Astrocyte (in vitro differentiated cells and primary cell): ENCODE measurements at places on chromosomes 6 and 20.

DNA sequence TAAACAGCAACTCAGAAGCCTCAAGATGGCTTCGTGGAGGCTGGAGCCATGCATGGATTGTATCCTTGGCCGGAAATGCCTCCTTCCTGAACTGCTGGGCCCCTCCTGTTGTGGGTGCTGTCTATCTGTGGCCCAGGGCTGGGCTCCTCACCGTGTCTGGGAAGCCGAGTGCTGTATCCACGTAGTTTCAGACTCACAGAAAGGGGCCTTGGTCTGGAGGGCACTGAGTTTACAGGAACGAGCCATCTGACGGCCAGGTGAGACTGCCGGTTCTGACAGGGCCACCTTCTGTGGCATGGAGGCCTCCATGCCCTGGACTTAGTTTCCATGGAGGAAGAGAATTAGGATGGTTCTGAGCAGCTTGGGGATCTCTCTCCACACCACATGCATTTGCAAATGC is 142.2 kb downstream of the ERMARD start:
- DNase-seq: no peak

DNA sequence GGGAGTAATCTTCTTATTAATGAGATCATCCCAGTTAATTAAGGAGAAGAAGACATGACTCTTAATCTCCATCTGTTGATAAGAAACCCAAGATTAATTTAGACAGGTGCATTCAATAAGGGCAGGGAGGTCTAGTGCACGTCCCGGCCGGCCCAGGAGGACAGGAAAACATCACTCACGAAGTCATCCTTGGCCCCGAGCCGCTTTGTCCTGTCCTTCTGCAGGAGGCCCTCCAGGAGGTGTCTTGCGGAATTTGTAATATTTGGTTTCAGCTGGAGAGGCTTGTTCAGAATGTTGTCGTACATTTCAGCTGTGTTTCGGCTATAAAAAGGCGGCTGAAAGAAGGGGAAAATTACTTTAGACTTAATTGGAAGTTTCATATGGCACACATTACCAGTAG is 118.4 kb upstream of the SLC2A12 start:
- DNase-seq: no peak

DNA sequence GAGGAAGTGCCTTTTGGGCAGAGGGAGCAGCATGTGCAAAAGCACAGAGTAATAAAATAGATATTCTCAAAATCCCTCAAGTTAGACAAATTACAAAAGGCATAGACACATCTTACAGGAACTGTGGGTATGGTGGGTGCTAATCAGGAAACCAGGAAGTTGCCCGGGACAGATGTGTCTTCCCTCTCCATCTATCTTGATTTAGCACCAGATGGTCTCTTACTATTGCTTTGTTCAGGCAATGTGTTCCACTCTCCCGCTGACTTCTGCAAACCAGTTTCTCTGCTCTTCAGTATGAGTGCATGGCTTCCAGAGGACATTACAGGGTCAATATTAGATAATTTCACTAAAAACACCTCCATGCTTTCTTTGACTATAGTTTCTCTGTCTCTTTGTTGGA is 13.2 kb downstream of the CITED2 start:
- no peak for DNase-seq

DNA sequence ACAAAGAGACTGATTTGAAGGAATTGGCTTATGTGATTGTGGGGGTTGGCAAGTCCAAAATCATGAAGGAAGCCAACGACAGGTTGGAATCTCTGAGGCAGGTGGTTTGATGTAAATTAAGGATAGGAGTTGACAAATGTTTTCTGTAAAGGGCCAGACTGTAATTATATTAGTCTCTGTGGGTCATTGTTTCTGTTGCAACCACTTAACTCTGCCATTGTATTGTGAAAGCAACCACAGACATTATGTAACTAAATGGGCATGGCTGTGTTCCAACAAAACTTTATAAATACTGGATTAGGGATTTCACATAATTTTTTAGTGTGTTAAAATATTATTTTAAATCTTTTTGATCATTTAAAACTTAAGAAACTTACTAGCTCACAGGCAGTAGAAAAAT is 199.2 kb upstream of the MYLIP start:
- DNase-seq: no peak

- peak; percentile 2 for DNase-seq
Observed at GRCh38 chr6:55379471-55379870, 52.2 kb downstream of the GFRAL start.

- no peak for DNase-seq
Observed at GRCh38 chr20:56690531-56691175, 61.5 kb downstream of the TFAP2C start.

DNA sequence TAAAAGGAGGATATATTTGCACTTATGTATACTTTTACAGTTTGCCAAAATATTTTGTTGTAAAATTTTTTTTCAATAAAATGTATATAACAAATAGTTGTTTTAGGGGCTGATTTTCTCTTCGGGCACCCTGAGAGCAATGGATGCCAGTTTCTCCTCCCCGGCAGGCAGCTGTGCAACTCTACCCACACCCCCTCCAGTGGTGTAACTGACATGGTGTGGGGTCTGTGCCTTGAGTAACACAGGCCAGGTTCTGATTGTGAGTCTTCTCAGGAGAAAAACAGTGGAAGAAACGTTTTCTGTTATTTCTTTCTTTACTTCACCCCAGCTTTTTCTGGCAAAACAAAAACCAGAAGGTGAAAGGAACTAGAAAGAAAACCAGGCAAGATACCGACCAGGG is 6.1 kb downstream of the FOXF2 start:
- no peak for DNase-seq

DNA sequence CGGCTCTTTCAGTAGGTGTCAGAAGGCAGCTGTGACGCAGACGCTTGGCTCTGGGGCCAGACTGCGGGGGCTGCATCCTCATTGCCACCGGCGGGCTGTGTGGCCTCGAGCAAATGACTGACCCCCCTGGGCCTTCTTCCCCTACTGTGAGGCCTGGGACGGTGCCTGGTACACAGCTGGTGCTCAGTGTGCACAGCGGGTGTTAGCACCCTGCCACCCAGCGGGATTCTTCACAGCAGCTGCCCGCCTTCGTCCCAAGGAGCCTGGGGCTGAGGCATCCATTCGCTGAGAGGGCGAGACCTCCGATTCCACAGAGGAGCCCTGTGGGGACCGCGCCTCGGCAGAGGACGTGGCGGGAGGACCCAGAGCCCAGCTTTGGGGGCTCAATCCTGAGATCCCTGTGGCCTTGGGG is 10.6 kb downstream of the SLCO4A1 start:
- no peak for DNase-seq

DNA sequence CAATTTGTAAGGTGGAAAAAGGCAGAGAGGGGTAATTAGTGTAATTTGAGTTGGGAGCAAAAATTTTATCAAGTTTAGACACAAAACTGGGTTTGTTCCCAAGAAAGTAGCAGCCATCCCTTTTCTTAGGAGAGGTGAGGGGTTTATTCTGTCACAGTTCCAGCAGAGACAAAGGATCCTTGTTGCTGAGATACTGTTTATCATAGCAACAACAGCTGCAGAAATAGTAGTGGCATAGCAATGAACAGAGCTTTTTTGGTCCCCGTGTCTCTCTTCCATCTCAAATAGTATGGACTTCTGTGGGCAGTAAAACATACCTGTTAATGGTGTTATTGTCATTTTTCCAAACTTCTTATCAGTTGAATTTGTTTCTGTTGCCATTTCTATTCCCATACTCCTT is 23.9 kb downstream of the ZKSCAN8 start:
- DNase-seq: no peak

- DNase-seq: peak; percentile 59
Observed at GRCh38 chr20:4942331-4942730, 59.0 kb downstream of the SLC23A2 start.

- DNase-seq: no peak
Observed at GRCh38 chr6:1923449-1923848, 313.7 kb downstream of the FOXC1 start.

DNA sequence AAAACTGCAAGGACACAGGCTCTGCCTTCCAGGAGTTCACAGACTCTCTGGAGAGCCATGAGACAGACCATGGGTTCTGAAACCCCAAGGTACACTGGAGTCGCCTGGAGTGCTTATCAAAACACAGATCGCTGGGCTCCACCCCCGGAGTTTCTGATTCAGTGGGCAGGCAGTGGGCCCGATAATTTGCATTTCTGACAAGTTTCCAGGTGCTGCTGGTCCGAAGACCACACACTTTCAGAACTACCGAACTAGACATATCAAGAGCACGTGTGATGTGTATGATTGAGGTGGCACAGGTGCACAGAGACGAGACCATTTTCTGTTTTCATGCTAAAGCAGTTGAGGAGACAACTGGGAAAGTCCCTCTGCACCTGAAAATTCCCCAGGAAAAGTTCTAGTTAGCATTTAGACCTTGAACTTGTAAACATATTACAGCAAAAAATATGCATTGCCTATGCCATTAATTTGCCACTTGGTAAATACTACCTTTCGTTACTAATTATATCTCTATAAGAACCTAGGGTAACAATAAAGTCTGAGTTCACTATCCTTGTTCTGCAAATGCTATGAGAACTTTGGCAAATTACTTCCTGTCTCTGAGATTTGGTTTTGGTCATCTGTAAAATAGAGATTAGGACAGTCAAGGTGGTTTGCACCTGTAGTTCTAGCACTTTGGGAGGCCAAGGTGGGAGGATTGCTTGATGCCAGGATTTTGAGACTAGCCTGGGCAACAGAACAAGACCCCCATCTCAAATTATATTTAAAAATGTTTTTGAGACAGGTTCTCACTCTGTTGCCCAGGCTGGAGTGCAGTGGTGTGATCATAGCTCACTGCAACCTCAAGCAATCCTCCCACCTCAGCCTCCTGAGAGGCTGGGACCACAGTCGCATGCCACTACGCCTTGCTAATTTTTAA is 14.3 kb upstream of the PIM1 start:
- peak; percentile 50 for DNase-seq

- DNase-seq: peak; percentile 72
Observed at GRCh38 chr20:8082989-8083388, 49.1 kb upstream of the PLCB1 start.

GRCh38 chr6:130831607-130832006 is 4.4 kb downstream of the SMLR1 start:
- peak; percentile 35 for DNase-seq

DNA sequence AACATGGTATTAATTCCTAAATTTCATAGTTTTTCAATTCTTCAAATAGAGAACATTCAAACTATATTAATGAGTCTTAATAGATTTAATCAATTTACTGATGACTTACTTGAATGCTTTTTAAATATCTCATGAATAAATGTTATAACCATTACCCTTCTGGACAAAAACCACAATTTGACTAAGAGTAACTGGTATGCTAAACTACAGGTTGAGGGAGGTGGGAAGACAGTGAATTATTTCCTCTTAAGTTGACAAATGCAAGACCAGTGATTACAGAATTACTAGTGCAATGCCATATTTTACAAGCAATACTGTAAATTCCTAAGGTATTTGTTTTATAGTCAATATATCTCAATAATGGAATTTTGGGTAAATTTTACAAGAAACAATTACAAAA is 65.1 kb downstream of the REV3L start:
- DNase-seq: peak; percentile 65

DNA sequence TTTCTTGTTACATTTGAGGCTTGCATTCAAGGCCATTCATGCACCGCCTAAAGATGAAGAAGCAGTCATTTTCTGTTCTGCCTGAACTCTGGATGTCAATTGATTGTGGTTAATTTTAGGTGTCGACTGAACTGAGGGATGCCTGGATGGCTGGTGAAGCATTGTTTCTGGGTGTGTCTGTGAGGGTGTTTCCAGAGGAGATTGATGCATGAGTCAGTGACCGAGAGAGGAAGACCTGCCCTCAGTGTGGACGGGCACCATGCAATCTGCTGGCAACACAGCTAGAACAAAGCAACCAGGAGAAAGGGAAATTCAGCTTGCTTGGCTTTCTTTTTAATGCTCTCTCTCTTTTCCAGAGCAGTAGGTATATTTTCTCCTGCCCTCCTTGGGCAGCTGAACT is 164.1 kb upstream of the ECI2 start:
- no peak for DNase-seq

DNA sequence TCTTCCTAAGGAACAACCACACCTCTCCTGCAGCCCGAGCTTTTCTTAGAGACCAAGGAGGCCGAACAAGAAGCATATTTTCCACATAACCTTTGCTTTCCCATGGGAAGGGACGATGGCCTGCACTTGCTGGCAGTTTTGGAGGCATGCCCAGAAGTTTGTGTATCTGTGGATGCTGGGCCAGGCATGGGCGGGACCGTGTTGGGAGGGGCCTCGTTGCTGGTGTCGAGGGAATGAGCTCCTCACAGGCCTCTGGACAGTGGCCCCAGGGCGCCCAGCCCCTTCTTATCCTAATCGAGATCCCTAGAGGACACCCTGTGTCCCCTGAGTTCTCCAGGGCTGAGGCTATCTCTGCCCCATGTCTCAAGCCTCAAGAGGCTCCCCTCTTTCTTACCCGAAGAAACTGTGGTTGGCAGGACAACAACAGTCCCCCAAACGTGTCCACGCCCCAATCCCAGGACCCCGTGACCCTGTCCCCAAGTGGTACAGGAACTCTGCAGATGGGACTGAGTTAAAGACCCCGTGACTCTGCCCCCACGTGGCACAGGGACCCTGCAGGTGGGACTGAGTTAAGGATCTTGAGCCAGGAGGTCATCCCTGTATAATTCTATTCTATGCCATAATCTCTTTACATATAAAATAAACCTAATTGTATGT is 99.5 kb upstream of the BHLHE23 start:
- no peak for DNase-seq

DNA sequence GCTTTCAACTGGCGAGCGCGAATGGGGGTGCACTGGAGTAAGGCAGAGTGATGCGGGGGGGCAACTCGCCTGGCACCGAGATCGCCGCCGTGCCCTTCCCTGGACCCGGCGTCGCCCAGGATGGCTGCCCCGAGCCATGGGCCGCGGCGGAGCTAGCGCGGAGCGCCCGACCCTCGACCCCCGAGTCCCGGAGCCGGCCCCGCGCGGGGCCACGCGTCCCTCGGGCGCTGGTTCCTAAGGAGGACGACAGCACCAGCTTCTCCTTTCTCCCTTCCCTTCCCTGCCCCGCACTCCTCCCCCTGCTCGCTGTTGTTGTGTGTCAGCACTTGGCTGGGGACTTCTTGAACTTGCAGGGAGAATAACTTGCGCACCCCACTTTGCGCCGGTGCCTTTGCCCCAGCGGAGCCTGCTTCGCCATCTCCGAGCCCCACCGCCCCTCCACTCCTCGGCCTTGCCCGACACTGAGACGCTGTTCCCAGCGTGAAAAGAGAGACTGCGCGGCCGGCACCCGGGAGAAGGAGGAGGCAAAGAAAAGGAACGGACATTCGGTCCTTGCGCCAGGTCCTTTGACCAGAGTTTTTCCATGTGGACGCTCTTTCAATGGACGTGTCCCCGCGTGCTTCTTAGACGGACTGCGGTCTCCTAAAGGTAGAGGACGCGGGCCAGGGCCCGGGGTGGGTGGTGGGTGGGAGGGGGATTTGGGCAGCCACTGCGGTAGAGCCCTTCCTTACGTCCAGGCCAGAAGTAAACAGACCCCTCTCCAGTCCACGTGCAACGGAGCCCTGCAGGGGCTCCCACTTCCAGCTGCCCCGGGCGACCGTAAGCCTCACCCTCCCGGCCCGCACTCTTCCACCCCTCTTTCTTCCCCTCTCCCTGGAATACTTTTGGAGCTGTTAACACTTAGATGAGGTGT is 998 bp downstream of the BMP2 start:
- peak; percentile 38 for DNase-seq
